Muscle of back (tissue), 13 donors: ENCODE measurements at places on chromosomes 12 and 14.

DNA sequence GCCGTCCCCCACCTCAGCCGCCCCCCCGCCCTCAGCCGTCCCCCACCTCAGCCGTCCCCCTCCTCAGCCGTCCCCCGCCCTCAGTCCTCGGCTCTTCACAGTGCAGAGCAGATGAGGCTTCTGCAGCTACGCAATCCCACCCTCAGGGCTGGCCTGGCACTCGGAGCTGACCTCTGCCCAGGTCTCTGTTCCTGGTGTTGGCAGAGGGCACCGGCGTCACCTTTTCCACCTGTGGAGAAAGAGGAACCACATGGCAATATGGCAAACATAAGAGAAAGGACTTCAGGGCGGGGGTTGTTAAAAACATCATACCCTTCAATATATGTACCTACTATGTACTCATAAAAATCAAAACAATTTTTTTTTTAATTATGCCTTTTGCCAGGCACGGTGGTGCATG, 45.8 kb downstream of the MLXIP start:
- no peak for DNase-seq

DNA sequence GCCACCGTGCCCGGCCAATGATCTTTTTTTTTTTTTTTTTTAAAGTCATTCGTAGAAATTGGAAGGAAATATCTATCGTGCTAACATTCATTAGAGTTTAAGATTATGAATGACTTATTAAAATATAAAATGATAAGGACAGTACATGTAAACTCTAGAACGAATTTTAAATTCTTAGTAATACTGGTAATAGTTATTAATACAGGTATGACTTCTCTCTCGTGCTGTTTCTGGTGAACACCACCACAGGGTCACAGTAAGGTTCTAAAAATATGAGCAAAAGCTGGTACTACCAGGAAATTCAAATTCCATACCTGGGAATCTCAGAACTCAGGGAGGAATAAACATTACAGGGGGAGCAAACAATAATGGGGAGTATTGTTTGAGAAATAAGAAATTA, 26.2 kb downstream of the WNK1 start:
- no peak for DNase-seq

DNA sequence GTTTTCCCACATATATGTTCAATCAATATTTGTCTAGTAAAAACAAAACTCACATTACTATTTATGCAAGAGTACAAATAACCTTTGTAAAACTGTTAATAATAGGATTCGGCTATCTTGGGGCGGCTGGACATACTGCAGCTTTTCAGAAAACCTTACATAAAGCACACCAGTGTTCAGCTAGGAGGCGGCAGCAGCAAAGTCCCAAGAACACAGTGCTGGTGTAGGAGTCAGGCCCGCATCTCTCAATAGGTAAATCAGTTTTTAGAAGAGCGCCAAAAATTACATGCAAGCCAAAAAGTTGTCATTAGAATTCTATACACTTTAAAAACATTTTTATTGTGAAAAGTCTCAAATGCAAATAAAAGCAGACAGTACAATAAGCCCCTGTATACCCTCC, 37.5 kb downstream of the CCDC88C start:
- no peak for DNase-seq

DNA sequence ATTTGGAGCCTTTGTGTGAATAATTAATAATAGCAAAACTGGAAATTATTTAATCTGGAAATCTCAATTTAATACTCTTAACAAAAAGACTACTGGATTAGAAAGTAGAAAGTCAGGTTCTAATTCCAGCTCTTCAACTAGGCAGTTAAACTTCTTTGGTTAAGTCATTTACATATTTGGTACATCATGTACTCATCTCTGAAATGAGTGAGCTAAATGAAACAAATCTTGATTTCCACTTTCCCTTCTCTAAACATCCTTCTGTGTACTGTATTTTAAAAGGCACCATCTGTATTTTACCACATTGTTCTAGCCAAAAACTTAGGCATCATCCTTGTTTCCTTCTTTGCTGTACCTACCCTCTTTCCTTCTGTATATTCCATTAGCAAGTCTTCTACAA, 26.9 kb downstream of the CRADD start:
- no peak for DNase-seq

DNA sequence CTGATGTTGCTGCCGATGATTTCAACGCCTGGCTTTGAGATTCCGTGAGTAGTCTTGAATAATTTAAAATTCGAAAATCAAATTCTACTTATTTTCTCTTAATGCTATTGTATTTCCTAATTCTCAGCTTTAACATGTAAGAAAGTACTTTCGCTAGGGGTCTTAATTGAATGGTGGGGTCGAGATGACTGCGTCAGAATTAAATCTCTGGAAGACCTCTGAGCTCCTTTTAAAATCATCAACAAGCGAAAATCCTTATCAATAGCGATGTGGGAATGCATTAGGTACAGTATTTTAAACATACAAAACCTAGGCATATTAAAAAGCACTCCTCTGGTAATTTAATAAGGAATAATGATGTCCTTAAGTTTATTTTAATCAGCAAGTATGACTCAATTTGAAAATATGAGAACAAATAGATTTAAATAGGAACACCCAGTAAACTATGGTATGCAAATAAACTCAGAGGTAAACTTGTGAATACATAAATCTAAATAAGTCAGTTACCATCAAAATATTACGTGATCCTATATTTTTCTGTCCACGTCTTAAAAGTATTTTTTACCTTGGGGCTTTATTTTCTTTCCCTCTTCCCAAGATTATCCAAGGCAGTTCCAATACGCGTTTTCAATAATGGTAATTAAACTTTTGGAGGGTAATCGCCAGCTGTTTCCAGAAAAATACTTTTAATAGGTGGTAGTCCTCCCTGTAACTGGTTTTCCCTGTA, 1.4 kb downstream of the FOXA1 start:
- peak; percentile 41 for DNase-seq

DNA sequence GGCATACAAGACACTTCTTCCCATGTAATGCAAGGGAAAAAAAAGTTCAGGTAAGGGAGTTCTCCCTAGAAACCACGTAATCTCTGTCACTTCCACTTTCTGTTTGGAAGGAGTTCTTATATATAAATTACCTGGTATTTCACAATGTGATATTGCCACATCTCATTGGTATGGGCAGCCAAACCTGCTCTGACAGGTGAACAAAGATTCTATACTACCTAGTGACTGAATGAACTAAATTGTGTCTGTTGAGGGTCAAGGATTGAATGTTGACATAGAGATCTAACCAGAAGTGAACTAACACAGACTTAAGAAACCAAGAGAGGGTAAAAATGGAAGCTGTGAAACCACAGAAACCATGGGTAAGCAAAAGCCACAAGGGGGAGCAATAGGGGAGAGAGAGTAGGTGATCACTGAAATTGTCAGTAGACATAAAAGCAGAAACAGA, 161.3 kb downstream of the RPL10L start:
- no peak for DNase-seq

DNA sequence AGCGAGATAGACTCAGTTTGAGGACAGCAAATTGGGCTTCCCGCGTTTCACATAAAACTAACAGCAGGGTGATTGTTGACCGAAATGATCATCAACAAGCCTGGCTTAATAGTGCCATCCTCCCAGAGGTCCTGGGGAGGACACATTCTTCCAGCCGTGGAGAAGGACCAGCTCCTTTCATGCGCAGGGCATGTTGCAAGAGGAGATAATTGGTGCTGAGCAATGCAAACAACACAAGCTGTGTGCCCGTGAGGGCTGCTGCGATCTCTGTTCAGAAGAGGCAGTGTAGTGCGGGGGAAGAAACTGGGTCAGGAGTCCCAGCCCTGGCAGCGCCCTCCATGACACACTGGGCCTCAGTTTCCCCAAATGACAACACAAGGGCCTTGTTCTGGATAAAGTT, 54.3 kb downstream of the CCDC85C start:
- DNase-seq = no peak

DNA sequence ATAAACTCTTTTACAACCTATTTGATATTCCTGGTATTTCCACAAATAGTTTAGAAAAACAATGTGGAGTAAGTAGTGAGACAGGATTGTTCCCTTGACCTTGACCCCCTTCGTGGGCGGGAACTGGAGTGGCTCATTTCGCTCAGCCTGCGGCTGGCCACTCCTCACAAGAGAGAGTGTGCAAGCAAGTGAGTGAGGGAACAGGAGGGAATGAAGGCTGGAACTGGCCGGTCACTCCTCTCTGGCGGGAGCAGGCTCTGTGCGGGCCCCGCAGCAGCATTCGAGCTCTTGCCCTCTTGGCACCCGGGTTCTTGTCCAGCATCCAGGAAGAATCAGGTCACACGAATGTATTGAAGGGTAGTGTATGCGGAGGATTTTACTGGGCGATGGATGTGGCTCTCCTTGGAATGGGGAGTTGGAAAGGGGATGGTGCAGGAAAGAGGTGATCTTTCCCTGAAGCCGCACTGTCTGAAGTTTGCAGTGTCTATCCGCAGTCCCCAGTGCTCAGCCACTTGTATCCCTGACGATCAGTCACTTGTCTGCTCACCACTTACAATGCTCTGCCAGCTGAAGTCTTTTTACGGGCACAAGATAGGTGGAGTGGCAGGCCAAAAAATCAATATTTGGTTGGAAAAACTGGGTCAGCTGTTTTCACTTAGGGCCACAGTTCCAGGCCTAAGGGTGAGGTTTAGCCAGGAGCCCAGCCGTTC, 28.0 kb upstream of the TXNRD1 start:
- no peak for DNase-seq

DNA sequence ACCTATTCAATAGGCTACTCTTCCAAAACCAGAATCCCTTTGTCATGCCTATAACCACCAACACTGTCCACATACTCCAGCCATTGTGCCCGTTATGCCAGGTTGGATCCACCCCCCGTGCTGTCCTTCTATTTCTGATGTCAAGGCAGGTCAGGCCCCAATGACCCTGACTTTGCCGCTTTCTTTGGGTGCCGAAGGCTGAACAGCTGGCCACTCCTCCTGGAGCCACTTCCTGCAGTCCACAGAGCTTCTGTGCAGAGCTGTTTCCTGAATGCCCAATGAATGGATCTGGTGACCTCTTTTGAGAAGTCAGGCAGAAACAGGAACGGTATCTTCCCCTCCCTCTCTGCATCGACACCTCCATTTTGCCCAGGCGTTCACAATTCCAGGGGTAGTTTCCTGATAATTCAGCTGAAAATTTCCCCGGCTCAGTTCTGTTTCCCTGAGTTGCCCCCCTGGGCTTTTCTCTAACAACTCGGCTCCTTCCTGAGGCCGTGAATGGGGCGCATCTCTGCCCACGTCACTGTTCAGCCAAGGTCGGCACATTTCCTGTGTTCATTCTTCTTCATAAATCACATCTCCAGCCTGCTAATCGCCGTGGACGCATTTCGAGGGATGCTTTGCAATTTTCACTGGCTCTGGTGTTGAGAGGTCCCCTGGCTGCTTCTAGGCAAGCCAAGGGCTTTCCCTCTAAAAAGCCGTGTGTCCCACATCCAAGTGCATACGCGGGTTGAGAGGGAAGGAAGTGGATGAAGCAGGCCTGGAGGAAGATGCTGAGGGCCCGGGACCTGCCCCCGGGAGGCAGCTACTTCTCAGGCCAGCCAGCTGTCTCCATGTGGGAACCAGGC, 86.5 kb downstream of the PAPOLA start:
- DNase-seq = peak; percentile 22

- DNase-seq = no peak
Observed at GRCh38 chr14:101819251-101819990, 57.9 kb downstream of the PPP2R5C start.

- DNase-seq = no peak
Observed at GRCh38 chr14:96016501-96017160, 22.5 kb upstream of the C14orf132 start.
